Cerebellar cortex (tissue), 1 donor: ENCODE measurements at places on chromosomes 4 and X.

- DNase-seq, result no peak
Measured at GRCh38 chrX:78331708-78332107, 4.3 kb upstream of the CYSLTR1 start.

- DNase-seq, result no peak
Measured at GRCh38 chr4:82823062-82823461, 24.5 kb upstream of the SCD5 start.

DNA sequence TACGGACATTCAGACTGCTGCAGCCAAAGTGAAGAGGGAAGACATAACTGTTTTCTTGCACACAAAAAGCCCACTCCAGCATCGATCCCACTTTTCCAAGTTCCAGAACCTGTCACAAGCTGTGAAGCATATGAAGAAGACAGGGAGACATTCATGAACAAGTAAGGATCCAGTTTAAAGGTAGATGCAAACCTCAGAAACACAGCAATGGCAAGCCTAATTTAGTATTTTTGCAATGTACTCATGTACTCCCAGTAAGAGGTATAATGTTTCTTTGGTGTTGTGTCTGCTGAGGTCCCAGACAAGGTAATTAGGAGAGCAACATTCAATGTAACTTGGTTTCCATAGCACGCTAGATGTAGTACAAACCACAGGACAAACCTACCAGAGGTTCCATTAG lies 4.6 kb downstream of the AFP start:
- DNase-seq, result no peak

DNA sequence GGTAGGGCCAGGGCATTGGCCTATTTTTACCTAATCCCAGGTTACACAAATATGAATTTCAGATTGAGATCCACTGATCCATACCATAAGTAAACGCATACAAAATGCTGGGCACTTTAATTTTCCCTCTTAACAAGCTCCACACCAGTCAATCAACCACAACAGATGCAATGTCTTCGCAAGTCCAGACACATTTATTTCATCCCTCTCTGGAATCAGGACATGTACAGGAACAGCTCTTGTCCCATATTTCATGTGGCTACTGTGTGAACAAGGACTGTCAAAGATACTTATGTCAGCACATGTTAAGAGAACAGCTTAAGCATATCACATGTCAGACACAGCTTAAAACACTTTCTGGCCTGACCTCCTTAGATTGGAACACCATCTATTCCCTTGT lies 145.9 kb downstream of the PPP3CA start:
- DNase-seq, result no peak

GRCh38 chr4:142378179-142378578 lies 467.9 kb downstream of the INPP4B start:
- DNase-seq, result no peak

GRCh38 chr4:58502839-58503238 lies 1392.7 kb upstream of the IGFBP7 start:
- DNase-seq, result no peak
